OCI-LY7 (cell line): ENCODE measurements at places on chromosomes 2 and 18. TPM values are rescaled to one million over a fixed set of nuclear protein-coding genes. Genes with fewer than 3 reads are reported as not detected.

GRCh38 chr2:219119422-219120043, 41.1 kb downstream of the NHEJ1 start:
- peak; percentile 62 for DNase-seq

DNA sequence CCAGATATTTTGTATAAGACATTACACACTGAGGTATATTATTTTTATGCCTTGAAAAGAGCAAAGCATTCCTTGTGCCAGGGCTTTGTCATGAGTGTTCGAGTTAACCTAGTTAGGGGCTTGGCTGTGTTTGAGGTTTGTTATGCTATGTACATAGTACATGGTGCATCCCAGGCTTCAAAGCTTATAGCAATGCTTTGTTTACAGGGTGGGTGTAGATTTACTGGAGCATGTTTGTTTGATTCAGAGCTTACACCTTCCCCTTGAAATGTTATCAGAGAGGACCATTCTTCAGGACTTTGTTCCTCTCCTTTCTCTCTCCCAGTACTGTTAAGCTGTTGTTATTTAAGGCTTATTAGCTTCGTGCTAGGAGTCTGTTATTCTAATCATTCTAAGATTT, 738.7 kb upstream of the LRRTM4 start:
- no peak for DNase-seq

GRCh38 chr2:15177103-15177502, 384.0 kb downstream of the NBAS start:
- DNase-seq = no peak

DNA sequence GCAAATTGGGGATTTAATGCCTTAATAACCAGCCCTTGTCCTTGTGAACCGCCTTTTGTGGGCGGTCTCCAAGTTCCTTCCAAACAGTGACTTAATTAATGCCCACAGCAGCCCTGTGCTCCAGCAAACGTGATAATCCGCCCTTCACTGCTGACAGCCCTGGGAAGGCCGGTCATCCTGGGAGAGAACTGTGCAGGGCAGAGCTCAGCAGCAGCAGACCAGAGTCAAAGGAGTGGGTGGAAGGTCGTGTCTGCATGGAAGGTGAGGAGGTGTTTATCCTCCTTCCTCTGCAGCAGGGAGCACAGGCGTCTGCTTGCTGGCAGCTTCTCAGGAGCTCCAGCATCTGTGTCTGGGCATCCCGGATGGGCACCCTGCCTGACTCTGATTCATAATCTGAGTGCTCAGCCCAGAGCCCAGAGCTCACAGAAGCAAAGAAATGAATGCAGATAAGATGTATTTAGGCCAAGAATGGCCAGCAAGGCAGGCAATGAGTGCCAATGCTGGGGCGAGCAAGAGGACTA, 270.0 kb upstream of the PXDN start:
- DNase-seq = no peak

GRCh38 chr2:23694058-23695045, 232.6 kb downstream of the ATAD2B start:
- no peak for DNase-seq

DNA sequence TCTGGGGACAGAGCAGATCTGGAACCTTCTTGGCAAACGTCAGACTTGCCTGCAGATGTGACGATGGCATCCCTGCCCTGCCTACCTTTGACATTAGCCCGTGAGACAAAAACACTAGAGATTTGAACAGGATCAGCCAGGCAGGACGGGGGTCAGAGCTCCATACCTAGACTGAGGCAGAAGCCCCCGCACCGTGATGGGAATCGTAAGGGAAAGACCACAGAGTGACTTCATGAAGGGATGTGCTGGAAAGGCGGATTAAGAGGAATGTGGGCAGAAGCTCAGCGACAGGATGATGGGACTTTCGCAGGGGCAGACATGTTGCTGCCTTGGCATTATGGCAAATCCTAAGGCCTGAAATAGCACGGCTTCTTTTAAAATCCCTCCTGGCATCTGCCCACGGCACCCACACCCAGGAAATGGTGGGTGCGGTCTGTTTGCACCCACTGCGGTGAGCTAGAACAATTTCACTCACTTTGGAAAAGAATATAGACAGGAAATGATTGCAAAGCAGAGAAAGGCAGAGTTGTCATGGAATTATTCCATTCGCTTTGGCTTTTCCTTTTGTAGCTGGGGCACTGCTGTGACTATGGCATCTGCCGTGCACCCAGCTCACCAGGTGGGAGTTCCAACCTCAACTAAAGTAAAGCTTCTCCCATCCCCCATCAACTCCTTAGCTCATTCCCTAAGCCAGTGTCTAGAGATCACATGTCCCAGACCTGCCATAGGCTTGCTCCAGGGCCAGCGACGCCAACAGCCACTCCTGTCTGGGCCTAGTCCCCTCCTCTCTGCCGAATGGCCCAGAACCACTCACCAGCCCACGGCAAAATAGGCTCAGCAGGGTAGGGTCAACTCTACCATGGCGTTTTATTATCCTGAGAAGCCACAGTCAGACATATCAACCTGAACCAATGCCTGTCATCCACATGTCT, 112.7 kb upstream of the NPAS2 start:
- no peak for DNase-seq

DNA sequence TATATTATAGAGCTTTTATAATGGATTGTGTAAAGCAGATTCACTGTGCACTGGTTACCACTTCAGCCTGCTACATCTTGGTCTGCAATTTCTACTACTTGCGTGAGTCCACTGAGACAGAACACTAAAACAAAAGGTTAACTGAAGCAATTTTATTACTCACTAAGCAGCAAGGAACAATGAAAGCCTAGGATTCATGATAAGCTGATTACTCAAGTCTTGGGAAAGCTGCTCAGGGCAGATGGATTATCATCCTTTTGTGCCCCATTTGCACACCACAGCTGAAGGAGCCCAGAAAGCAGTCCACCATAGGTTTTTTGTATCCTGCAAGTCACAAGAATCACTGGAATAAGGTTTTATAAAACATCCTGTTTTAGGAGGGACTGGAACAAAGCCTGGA, 1215.2 kb upstream of the TMEFF2 start:
- DNase-seq = no peak

- DNase-seq = no peak
Observed at GRCh38 chr2:23912054-23912453, 14.9 kb downstream of the ATAD2B start.

- peak; percentile 79 for DNase-seq
Observed at GRCh38 chr2:105802587-105802986, 57.9 kb downstream of the NCK2 start.

- DNase-seq = no peak
Observed at GRCh38 chr2:182728014-182728413, 12.0 kb downstream of the DNAJC10 start.

- no peak for DNase-seq
Observed at GRCh38 chr2:37402636-37403035, 58.2 kb downstream of the QPCT start.

GRCh38 chr2:71962911-71963694, 184.6 kb downstream of the CYP26B1 start:
- DNase-seq = no peak

DNA sequence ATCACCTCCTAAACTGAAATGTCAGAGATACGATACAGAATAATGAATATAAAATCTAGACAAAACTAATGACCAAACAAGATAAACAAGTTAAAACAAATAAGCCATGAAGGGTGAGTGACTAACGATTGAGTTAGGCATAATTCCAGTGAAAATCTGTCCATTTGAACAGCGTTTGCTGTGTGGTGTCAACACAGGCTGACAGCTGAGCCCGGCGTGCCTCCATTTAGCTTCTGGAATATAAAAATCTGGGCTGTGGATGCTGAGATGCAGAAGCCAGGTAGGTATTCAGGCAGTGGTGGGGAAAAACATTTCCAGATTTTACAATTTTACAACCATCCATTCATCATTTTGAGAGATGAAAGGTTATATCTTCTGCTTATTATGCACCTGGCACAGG, 2041.4 kb upstream of the CELF4 start:
- no peak for DNase-seq

GRCh38 chr18:36828157-36828629, 609 bp downstream of the TPGS2 start:
- peak; percentile 4 for DNase-seq

DNA sequence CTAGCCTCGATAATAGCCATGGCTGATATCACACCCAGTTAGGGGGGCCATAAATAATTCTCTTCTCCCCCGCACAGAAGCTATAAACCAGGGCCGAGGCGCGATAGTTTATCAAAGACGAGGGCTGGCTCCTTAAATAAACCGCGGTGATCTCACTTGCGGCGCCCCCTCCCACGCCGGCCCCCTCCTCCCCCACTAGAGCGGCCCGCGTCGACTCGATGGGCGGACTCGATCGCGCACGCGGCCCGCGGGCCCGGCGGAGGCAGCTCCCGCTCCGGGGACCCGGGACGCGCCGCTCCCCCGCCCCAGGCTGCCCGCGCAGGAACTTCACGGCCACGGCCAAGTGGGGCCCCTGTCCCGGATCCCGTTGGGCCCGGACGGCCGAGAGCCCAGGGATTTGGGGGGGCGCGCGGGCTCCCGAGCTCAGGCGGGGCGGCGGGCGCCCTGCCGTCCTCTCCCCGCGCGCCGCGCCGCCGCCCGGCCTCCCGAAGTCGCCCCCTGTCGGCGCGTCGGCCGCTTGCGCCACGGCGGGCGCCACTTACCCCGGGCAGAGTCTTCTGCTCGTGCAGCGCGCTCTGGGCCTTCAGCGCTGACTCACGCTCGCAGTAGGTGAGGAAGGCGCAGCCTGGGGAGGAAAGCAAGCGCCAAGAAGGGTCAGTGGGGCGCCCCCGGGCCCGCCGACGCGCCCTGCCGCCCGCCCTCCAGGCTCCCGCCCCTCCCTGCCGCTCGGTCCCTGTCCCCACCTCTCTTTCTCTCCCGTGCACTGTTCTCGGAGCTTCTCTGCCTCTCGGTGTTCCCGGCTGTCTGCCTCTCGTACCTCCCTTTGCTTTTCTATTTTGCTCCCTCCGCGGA, 80.4 kb downstream of the CELF4 start:
- DNase-seq = no peak

GRCh38 chr2:231124838-231125568, at the start of gene HTR2B:
HTR2B (minus strand) TSS chr2:231125042; CDS start chr2:231123764, 1,278 bp downstream.
- DNase-seq = no peak

DNA sequence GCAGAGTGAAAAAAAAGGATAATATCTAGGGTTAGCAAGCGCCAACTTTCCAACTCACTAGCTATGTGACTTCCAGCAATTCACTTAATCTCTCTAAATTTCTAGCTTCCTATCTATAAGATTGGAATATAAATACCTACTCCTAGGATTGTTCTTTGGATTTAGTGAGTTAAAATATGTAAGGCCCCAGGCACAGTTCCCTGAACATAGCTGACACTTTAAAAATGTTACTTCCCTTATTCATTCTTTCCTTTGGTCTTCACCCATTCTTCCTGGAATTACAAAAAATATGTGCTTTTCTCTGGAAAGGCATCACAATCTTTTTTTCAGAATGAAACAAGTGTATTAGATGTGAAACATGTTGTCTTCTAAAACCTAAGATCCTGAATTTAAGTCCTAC, 365.7 kb downstream of the RBM43 start:
- DNase-seq = no peak

- DNase-seq = no peak
Observed at GRCh38 chr2:217555081-217555876, 447.5 kb downstream of the TNS1 start.

- DNase-seq = no peak
Observed at GRCh38 chr2:218029366-218030360, 26.9 kb upstream of the TNS1 start.

DNA sequence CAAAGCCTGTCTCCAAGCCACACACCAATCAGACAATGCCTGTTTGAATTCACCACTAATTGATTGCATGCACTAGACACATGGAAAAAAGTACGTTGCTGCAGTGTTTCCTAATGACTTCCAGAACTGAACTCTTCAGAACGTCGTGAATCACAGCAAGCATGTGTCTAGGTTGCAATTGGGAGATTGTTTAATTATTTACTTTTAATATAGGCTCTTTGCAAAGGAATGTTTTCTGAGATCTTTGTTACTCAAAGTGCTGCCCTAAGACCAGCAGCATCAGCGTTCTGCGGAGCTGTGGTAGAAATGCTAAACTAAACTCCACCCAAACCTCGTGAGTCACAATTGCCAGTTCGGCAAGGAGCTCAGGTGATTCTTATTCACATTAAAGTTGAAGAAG, 52.7 kb upstream of the CCDC68 start:
- no peak for DNase-seq

- DNase-seq = peak; percentile 96
Observed at GRCh38 chr2:46984040-46984439, 68.4 kb upstream of the MCFD2 start.

DNA sequence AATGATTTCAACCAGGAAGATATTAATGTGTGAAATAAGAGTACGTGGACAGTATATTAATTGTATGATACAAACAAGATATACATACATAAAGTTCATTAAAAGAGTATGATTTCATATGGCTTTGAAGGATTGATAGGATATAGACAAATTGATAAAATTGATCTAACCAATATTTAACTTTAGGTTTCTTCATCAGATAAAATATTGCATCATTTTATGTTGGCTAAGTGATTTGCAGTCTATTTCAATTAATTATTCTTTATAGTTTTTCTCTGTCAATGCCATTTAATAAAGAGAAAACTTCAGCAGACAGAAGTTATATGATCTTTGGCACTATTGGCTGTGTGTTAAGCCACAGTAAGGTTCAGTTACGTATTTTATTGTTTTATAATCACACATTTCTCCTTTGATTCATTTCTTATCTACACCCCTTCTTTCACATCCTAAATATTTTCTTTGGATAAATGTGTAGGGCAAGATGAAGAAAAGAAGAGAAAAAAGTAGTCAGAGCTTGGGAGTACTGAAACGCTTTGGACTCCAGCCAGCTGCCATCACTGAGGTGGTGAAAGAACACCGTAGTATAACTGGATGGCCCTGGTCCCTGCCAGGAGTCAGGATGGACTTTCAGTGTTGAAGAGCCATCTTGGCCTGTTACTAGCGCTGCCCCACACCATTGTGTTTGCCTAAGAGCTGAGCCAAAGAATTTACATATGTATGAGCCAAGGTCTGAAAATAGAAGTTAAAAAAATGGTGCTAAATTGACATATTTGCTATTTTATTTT, 9.8 kb upstream of the CPS1 start:
- no peak for DNase-seq

- DNase-seq = no peak
Observed at GRCh38 chr2:219733746-219734145, 106.3 kb downstream of the SLC4A3 start.

GRCh38 chr2:113156278-113157117, 17.3 kb upstream of the PSD4 start:
- DNase-seq = no peak

DNA sequence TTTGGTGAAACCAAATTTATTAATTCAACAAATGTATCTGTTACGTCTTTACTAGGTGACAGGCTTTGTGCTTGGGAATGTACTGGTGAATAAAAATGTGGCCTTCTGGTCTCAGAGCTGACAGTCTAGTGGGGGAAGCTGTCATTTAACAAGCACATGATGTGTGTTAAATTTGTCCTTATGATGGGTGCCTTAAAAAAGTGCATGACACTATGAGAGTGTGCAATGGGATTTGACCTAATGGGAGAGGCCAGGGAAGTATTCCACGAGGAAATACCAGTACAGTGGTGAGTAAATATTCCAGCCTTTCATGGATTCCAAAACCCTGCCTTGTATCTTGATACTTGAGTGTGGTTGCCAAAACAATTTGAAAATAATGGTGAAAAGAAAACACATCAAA, 308.9 kb downstream of the PLCL1 start:
- no peak for DNase-seq

DOCK10 gene
- 68.2 and 78.2 TPM in 2 replicates for total RNA-seq

POLR1B gene
- 44.7 and 45.1 TPM in 2 replicates for total RNA-seq

TACR1 gene
- not detected in 2 replicates for total RNA-seq

SPHKAP gene
- total RNA-seq = not detected in 2 replicates

PELI1 gene
- total RNA-seq = 174 and 211 TPM in 2 replicates

LYG1 gene
- 1.8 and 2.2 TPM in 2 replicates for total RNA-seq

ACOXL gene
- 0.81 TPM in 1 of 2 replicates, not detected in the other for total RNA-seq
